T-helper 2 cell treated with Interferon-gamma antibody and Interleukin-4, amounts not matched to agents 100 ng/mL and 5 ng/mL, for 36 hours (primary cell): ENCODE measurements at places on chromosomes 5 and 9. TPM values are rescaled to one million over a fixed set of nuclear protein-coding genes. Genes with fewer than 3 reads are reported as not detected.

Gene C9orf153
- total RNA-seq: 0.25 and 0.82 TPM in 2 replicates

Gene CCL21
- total RNA-seq: not detected in 2 replicates

Gene ACOT12
- not detected in 2 replicates for total RNA-seq

Gene KIF4B
- total RNA-seq: 0.07 TPM in 1 of 2 replicates, not detected in the other

Gene N4BP3
- 2.3 and 2.7 TPM in 2 replicates for total RNA-seq

Gene PRSS3
- total RNA-seq: 0.27 and 0.77 TPM in 2 replicates

Gene SHOC1
- total RNA-seq: not detected in 2 replicates

Gene ANKRA2
- total RNA-seq: 13.3 and 17.5 TPM in 2 replicates

Gene SEC16A
- total RNA-seq: 71.0 and 72.5 TPM in 2 replicates

Gene ZNF474
- 0.39 TPM in 1 of 2 replicates, not detected in the other for total RNA-seq

Gene ARL14EPL
- not detected in 2 replicates for total RNA-seq
